ENCODE measurements at places on chromosomes 7 and 10. TPM values are rescaled to one million over a fixed set of nuclear protein-coding genes. Genes with fewer than 3 reads are reported as not detected.

DNA sequence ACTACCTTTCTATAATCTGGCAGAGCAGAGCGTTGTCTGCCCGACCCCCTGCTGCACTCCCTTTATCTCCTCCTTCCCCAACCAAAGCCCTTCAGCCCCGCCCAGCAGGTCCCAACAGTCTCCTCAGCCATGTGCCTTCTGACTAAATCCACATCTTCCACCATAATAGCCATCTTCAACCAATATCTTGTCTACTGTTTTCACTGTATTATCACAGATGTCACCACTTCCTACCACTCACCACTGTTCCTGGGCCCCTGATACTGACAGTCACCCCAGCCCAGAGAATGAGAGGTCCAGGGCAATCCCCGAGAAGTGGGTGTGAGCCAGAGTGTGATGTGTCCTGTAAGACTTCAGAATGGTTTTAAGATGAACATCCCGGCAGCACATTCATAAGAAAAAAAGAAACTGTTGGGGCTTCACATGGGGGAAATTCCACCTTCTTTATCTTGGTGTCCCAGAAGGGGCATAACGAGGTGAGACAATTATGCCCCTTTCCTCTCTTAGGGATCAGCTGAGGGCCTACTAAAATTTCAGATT lies 25.3 kb downstream of the CCDC6 start:
- peaks cover 47% of the 10 kb centered on the region for H3K4me1 ChIP-seq
- H3K27ac ChIP-seq: peak overlapping the region; percentile 59
- no peaks in the 10 kb centered on the region for H3K36me3 ChIP-seq
- H3K27me3 ChIP-seq: no peaks in the 10 kb centered on the region
- no peak for DNase-seq

- no peak overlapping the region for H3K4me3 ChIP-seq
- H3K27ac ChIP-seq: no peak overlapping the region
- no peaks in the 10 kb centered on the region for H3K27me3 ChIP-seq
- DNase-seq: no peak
- H3K36me3 ChIP-seq: no peaks in the 10 kb centered on the region
- H3K4me1 ChIP-seq: peaks cover 26% of the 10 kb centered on the region
Measured at GRCh38 chr10:71864911-71865361, 13.9 kb upstream of the PSAP start.

GRCh38 chr10:92714152-92714845 lies 24.5 kb downstream of the HHEX start:
- no peaks in the 10 kb centered on the region for H3K4me1 ChIP-seq
- no peak for DNase-seq
- H3K36me3 ChIP-seq: no peaks in the 10 kb centered on the region
- H3K4me3 ChIP-seq: no peak overlapping the region
- no peaks in the 10 kb centered on the region for H3K27me3 ChIP-seq

ENTPD1 gene
- total RNA-seq: 34.5 TPM

TAX1BP1 gene
- total RNA-seq: 128 TPM
